ENCODE measurements at places on chromosomes 4 and X.

DNA sequence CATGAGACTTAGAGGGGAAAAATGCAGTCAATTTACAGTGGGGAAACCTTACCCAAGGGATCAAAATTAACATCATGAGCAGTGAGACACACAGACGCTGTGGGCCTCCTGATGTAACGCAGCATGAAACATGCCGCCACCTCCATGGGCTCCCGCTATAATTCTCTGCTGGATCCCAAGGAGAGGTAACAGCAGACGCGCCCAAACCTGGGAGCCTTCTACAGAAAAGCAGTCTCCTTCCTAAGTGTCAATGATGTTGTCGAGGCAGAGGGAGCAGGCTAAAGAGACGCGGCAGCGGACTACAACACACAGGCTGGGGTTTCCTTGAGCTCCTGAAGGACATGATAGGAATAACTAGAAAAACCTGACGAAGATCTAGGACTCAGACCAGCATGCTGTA lies 142.3 kb downstream of the AFAP1 start:
- DNase-seq, result no peak

DNA sequence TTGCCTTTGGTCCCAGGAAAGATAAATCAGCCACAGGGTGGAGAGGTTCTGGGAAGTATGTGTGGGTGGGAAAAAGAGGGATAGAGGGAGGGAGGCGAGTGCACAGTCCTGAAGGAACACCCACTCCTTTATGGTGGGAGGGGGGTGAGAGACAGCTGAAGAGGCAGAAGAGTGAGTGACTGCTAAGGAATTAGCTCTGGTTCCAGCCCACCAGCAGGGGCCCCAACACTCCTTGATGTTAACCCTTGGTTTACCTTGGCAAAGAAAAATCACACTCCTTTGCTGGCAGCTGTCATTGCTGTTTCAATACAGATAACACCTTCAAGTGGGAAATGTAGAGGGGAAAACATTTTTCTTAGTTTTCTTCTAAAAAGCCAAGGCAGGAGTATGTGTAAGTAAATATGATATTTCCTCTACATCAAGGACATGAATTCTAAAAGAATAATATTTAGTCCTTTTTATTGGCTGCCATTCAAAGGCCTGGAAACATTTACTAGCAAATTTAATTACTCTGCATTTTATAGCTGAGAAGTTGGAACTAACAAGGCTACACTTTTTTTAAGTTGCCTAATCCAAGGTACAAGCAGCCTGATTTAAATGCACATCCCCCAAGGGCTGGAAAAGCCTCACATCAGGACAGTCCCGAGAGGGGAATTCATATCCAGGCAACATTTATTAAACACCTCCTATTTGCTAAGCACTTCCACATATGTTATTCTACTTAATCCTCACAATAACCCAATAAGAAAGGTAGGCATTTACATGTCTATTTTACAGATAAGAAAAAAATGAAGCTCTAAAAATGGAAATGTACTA lies 81.7 kb downstream of the HS6ST2 start:
- no peak for DNase-seq

GRCh38 chr4:164438321-164438720 lies 315.6 kb upstream of the SMIM31 start:
- DNase-seq, result no peak

GRCh38 chr4:82560853-82561785 lies 669 bp downstream of the TMEM150C start:
- no peak for DNase-seq

- no peak for DNase-seq
Observed at GRCh38 chrX:111164728-111165127, 68.7 kb downstream of the PAK3 start.

- no peak for DNase-seq
Observed at GRCh38 chr4:88341227-88342192, 37.1 kb upstream of the HERC6 start.

DNA sequence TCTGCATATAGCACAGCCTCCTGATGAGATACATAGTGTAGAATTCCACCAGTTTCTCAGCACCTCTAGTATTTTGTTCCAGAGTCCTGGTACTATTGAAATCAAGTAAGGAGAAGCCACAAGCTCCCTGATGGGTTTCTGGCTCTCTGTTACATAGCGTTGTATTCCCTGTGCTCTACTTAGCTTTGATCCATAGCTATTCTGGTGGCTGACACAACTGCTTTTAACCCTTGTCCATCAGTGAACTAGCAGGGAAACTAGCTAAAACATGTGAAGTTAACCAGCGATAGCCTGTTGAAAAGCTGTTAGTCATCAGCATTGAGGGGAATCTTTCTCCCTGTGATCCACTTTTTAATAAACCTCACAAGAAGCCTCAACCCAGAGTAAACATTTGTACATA lies 26.9 kb downstream of the NIPAL1 start:
- DNase-seq, result no peak

- DNase-seq, result no peak
Observed at GRCh38 chr4:107392951-107393350, 327.1 kb downstream of the PAPSS1 start.

DNA sequence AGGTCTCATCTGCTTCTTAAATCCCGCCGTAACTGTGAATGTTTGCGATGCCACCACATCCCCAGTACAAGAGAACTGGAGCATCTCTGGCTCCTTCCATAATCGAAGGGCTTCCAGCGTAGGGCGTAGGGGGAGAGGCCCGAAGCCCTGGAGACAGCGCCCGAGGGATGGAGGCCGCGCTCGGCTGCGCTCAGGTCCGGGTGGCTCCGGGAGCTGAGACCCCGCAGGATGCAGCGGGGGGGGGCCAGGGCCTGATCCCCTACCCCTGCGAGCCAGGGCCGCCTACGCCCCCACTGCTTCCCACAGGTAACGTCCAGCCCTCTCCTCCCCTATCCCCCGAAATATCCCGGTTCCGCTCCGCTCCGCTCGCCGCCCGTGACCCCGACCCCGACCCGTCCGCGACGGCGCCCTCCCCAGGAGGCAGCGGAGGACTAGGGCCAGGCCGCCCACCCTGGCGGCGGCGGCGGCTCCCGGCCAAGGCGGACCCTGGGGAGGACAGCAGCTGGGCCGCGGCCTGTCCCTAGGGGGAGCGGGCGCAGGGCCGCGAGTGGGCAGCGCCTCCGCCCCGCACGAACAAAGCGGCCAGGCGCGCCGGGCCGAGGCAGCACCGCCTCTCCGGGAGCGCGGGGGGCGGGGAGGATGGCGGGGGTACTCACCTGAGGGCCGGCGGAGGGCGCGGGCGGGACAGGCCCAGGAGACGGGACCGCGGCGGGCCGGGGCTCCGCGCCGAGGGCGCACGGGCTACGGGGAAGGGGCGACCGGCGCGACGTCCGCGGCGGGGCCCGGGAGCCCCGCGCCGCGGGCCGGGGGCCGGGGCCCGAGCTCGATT lies 723 bp downstream of the WDFY3 start:
- DNase-seq, result no peak

GRCh38 chrX:38935561-38935960 lies 134.3 kb downstream of the MID1IP1 start:
- no peak for DNase-seq

GRCh38 chr4:90207887-90208454 lies 80.8 kb downstream of the CCSER1 start:
- DNase-seq, result no peak

GRCh38 chr4:130092187-130093015 lies 996.4 kb downstream of the C4orf33 start:
- DNase-seq, result no peak

- DNase-seq, result no peak
Observed at GRCh38 chr4:17033768-17034181, 135.3 kb upstream of the LDB2 start.

DNA sequence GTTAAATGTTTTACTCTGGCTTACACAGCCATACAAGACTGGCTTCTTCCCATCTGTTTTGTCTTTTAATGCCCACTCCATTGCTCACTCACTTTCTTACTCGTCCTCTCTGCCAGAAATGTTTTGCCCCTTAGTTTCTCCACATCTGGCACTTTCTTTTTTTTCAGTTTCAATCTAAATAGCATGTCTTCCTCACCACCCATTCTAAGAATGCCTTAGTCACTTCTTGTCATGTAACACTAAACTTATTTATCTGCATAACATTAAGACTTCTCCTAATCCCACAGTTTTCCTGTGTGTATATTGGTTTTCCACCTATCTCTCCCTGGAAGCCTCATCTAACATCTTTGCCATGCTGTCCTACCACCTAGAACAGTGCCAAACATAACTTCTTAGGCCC lies 119.3 kb downstream of the ADAMTS3 start:
- no peak for DNase-seq

- no peak for DNase-seq
Observed at GRCh38 chr4:19164334-19164733, 1087.4 kb upstream of the SLIT2 start.

DNA sequence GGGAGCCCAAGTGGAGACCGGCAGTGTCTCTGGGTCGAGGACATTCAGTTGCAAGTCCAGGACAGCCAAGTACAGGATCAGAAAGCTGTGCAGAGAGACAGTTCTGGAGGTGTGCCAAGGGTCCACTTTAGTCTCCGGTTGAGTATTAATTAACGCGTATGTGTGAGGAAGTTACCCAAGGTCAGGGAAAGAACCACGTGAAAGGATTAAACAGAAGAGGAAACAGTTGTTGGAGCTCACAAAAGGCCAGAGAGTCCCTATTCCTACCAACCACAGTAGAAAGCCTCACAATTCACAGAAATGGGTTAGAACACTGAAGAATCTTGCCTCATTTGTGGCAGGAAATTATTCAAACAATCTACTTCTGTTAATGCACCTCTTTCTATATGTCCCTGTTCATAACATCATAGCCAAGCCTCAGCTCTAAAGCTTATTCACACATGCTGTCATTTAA lies 17.9 kb upstream of the NSUN7 start:
- DNase-seq, result no peak

- no peak for DNase-seq
Observed at GRCh38 chr4:42633605-42634388, 23.1 kb downstream of the ATP8A1 start.

GRCh38 chrX:76427560-76428242 lies at the start of gene MAGEE1:
TSS of gene MAGEE1 (plus strand) at chrX:76427710. CDS start at chrX:76427931, 221 bp downstream.
- DNase-seq, result peak; percentile 13

- no peak for DNase-seq
Observed at GRCh38 chrX:126551725-126552312, 795 bp downstream of the DCAF12L1 start.

DNA sequence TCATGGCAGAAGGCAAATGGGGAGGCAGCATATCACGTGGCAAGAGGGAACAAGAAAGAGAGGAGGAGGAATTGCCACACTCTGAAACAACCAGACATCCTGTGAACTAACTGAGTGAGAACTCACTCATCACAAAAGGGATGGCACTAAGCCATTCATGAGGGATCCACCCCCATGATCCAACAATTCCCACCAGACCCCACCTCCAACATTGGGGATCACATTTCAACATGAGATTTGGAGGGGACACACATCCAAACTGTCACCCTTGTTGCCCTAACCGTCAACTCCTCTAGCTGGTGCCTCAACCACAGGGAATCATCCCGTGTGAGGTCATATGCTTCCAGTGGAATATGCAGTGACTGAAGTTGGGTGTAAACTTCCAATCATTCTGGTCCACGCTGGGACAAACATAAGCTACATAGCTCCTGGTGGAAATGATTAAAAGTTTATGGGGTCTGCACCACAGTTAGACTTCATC lies 62.5 kb downstream of the TEX13C start:
- DNase-seq, result no peak

GRCh38 chr4:139603576-139604410 lies 47.8 kb upstream of the SETD7 start:
- peak; percentile 19 for DNase-seq

DNA sequence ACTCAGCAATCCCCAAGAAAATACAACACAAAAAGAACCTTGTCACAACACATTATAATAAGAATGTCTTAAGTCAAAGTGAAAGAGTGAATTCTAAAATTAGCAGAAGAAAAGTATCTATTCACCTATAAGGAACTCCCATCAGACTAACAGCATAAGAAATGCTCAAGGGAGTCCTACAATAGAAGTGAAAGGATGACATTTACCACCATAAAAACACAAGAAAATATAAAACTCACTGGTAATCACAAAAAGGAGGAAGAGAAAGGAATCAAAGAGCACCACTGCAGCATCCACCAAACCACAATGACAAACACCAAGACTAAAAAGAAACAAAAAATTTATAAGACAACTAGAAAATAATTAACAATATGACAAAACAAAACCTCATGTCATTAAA lies 257.0 kb upstream of the AGTR2 start:
- no peak for DNase-seq

GRCh38 chrX:97050392-97050791 lies 166.7 kb downstream of the RPA4 start:
- no peak for DNase-seq

DNA sequence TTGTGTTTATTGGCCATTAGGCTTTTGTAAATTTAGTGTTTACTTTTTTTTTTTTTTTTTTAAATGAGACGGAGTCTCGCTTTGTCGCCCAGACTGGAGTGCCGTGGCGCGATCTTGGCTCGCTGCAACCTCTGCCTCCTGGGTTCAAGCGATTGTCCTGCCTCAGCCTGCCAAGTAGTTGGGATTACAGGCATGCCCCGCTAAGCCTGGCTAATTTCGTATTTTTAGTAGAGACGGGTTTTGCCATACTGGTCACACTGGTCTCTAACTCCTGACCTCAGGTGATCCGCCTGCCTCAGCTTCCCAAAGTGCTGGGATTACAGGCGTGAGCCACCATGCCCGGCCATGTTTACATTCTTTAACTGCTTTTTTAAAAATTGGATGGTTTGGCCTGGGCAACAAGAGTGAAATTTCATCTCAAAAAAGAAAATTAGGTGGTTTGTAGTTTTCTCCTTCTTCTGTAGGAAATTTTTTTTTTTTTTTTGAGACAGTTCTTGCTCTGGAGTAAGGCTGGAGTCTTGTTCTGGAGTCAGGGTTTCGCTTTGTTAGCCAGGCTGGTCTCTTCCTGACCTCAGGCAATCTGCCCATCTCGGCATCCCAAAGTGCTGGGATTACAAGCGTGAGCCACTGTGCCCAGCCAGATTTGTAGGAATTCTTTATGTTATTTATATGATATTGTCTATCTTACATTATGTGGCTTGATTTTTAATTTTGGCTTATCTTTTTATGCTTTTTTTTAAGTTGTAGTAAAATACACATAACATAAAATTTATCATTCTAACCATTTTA lies 15.1 kb downstream of the UBE2K start:
- no peak for DNase-seq

GRCh38 chrX:44422631-44423030 lies 79.2 kb upstream of the EFHC2 start:
- no peak for DNase-seq

DNA sequence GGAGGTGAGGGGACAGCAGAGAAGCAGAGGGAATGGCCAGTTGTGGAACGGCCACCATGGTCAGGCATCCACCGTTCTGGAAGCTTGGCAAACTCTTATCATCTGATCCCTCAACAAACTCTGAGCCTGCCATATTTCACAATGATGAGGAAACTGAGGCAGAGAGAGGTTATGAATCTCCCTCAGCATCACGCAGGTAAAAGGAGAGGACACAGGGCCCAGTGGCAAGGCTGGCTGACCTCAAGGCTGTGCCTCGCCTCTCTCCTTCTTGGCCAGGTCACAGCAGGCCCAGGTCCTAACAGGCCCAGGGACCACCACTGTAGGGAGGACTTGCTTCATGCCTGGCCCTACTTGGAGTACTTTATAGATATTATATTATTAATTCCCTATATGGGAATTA lies 242.8 kb downstream of the EVC2 start:
- no peak for DNase-seq

Measured in GM19239 (cell line).